ENCODE measurements at places on chromosomes 3 and 15. TPM values are rescaled to one million over a fixed set of nuclear protein-coding genes. Genes with fewer than 3 reads are reported as not detected.

The KNG1 gene
- total RNA-seq: not detected

The C3orf85 gene
- total RNA-seq: not detected

- DNase-seq: no peak
These were observed 519.7 kb downstream of the FOXP1 start for GRCh38 chr3:71063773-71064290.

DNA sequence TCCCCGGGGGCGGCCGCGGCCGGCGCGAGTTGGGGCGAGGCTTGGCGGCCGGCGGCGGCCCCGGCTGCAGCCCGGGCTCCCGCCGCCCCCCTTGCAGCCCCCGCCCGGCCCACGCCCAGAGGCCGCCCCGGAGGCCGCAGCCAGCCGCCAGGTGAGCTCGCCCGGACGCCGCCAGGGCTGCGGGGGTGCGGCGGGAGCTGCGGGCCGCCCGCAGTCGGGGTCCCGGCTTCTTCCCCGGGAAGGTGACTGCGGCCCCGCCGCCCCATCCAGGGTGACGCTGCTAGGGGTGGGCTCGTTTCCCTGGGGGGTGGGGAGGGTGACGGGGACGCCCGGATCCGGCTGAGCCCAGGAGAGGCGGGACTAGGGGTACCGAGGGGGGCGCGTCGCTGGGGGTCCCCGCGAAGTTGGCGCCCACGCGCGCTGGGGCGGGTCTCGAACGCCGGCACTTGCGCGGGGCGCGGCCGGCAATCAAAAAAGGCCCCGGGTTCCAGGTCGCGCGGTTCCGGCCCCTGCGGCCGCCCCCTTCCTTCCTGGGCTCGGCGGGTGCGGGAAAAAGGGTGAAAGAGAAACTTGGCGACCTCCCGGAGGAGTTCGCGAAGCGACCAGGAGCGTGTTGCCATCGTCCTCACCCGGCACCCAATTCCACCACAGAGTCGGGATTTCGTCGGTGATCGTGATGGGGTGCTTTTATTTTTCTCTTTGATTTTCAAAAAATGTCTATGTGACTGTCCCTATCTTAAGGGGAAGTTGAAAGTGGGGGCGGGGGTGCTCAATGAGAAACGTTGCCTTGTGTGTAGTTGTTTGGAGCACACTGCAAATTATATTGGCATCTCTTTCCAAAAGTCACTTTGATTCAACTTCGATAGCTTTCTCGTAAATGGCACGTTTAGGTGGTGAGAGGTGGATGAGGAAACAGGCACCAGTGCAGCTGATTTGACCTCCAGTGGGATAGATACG, 619 bp downstream of the ATXN7 start:
- no peak for DNase-seq

DNA sequence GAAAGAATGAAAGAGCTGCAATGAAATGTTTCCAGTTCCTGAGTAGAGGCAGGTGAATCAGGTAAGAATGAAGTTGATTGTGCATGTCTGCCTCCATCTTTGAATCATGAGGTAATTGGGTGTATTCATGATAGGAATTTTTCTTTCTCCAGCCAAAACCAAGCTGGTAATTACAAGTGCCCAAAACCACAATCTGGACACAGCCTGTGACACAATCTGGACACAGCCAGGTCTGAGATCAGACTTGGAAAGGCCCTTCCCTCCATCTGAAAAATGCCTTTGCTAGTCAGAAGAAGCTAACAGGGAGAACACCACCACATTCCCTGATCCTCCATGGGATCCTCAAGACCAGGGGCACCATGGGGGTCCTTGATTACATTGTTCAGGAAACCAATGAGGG, 338.5 kb upstream of the THBS1 start:
- no peak for DNase-seq

DNA sequence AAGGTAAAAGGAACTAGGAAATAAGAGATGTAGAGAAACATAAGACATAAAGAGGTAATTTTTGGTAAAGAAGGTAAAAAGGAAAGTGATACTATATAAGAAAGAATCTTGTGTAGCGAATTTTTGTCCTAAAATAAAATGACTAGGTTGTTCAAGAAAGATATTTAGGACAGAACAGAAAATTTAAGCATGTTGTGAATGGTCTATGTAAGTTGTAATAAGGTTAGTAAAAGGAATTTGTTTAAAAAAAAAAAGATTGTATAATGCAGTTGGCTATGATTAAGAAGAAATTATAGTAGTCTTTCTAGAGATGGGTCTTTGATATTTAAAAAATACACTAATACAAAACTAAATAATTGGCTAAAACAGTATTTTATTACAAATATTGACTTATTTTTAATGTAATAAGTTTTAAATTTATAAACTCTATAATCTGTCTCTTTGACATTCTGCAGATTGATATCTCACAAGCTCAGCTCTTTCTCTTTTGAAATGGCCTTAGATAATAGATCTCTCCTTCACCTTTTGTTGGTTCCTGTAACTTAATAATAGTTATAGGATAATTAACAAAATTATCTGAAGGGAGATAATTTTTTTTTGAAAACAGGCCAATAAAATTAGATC, 3.7 kb upstream of the SLC41A3 start:
- DNase-seq: no peak

DNA sequence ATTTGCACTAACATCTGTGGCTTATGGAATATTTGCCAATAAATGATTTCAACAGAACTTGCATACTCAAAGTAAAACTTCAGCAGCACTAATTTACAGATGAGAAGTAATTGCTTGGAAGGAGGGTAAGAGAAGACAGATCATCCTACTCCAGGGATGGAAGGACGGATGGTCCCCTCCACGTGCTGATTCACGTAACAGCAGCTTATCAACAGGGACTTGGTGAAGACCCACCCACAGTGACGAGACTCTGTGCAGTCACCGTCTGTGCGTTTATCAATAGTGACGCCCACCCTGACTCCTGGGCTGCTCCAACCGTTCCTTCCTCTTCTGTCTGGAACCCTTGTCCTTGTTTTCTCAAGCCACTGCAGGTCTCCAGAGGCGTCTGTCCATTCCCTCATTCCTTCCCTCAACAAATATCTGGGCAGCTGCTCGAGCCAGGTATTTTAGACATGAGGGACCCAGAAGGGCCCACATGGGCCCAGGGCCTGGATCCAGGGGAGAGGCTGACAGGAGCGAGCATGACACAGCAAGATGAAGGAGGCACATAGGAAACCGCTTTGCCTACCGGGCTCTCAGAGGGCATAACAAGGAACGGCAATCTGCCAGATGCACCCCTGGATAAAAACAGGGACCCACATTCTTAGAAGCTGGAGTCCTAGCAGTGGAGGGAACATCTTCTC, 33.3 kb downstream of the PCSK6 start:
- no peak for DNase-seq

DNA sequence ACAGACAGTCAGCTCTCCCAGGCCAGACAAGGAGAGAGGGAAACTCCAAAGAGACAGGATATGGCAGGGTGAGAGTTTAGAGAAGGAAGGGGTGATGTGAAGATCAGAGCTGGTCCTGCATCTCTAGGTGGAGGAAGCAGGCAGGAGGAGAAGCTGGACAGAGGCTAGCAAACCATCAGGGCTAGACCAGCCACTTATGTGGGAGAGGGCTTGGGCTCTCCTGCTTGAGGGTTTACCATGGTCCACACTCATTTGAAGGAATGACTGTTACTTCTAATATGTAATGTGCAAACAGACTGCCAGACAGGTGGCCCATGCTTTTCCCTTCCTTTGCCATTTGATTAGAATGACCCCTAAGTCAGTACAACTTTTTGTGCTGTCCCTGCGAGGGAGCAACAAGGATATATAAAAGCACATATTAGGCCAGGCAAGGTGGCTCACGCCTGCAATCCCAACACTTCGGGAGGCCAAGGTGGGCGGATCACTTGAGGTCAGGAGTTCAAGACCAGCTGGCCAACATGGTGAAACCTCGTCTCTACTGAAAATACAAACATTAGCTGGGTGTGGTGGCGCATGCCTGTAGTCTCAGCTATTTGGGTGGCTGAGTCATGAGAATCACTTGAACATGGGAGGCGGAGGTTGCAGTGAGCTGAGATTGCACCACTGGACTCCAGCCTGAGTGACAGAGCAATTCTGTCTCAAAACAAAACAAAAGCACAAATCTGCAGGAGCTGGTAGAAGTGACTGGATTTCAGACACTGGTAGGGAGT, 41.0 kb upstream of the MANF start:
- DNase-seq: peak; percentile 82
